Neuronal stem cell (in vitro differentiated cells): ENCODE measurements at places on chromosomes 16 and 17.

- peak; percentile 67 for DNase-seq
Observed at GRCh38 chr16:85330694-85331188, 218.5 kb upstream of the CIBAR2 start.

- DNase-seq, result no peak
Observed at GRCh38 chr17:75307957-75308731, 18.9 kb upstream of the SLC25A19 start.

DNA sequence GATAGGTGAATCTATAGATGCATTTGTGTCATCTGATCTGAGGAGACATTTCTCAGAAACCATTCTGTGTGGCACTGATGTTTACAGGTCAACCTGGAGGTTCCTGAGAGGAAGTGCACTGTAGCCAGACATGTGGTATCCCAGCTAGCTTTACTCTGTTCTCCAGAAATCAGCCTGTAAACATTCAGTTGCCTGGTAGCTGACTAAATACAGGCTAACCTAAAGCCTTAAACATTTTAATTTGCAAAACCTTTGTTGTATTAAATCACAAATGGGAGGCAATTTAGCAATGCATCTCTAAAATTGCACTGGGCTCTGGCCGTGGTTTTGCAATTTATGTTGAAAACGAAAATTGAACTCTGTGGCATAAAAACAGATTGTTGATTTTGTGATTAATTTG lies 207.6 kb downstream of the FTO start:
- no peak for DNase-seq

- no peak for DNase-seq
Observed at GRCh38 chr17:17112628-17113200, 70.5 kb downstream of the MPRIP start.

GRCh38 chr17:56528696-56529095 lies 64.8 kb upstream of the NOG start:
- no peak for DNase-seq

- no peak for DNase-seq
Observed at GRCh38 chr17:16187642-16188041, 27.7 kb downstream of the NCOR1 start.

- DNase-seq, result no peak
Observed at GRCh38 chr16:10490141-10490540, 90.3 kb downstream of the EMP2 start.

GRCh38 chr17:68718926-68719325 lies 117.8 kb upstream of the FAM20A start:
- no peak for DNase-seq

GRCh38 chr17:73749337-73749823 lies 105.1 kb upstream of the SDK2 start:
- DNase-seq, result no peak

DNA sequence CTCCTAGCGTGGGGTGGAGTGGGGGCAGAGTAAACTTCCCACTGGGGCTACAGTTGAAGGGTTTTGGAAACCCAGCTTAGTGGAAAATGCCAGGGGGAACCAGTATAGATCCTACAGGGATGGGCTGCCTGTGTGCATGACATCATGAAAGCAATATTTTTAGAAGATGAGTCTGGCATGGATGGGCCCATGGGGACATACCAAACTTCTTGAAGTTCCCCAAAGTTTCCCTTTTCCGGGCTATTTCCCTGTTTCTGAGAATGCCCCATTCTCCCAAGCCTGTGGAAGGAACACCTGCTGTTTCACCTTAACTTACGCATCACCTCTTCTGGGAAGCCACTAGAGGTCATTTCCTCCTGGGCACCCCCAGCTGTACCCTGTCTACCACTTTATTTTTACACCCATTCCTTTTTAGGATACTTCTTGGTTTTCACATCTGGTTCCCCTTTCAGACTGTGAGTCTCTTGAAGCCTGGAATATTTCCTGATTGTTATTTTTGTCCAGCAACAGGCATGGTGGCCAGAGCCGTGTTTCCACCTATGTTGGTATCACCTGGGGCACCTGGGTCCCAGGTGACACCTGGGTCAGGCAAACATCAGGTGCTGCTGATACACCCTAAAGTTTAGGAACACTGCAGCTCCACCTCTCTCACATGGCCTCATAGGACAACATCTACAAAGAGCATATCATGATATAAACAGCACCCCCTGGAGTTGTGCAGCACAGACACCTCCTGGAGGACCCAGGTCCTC lies 9.8 kb downstream of the SOCS3 start:
- no peak for DNase-seq

- no peak for DNase-seq
Observed at GRCh38 chr17:20073055-20073979, 64.2 kb downstream of the SPECC1 start.

GRCh38 chr16:8959921-8960787 lies 3.6 kb downstream of the USP7 start:
- no peak for DNase-seq

- DNase-seq, result no peak
Observed at GRCh38 chr17:48262982-48263730, 155.6 kb downstream of the SNX11 start.

- DNase-seq, result no peak
Observed at GRCh38 chr17:2855063-2855600, 58.9 kb downstream of the RAP1GAP2 start.

DNA sequence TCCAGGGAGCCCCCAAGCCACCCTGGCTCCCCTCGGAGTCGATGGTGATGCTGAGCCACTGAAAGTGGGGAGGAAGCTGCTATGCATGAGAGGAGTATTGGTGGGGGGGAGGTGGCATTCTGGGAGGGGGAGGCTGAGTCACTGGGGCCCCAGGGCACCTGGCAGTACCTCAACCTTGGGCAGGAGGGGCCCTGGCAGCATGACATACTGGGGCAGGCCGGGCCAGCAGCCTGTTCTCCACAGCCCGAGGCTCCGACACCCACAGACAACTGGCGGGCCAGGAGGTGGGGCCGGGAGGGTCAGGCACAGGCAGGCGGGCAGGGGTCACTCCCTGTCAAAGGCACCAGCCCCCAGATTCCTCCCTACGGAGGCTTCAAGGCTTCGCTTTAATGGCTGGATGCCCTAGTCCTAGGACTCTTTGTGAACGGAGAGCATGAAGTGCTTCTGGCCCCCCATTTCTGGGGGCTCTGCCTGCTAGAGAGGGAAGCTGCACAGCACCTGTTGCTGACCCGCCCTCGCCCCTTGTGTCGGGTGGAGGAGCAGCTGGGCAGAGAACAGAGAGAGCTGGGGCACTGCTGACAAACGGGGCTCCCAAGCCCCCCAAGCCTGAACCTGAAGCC lies 928 bp downstream of the CASKIN2 start:
- no peak for DNase-seq

DNA sequence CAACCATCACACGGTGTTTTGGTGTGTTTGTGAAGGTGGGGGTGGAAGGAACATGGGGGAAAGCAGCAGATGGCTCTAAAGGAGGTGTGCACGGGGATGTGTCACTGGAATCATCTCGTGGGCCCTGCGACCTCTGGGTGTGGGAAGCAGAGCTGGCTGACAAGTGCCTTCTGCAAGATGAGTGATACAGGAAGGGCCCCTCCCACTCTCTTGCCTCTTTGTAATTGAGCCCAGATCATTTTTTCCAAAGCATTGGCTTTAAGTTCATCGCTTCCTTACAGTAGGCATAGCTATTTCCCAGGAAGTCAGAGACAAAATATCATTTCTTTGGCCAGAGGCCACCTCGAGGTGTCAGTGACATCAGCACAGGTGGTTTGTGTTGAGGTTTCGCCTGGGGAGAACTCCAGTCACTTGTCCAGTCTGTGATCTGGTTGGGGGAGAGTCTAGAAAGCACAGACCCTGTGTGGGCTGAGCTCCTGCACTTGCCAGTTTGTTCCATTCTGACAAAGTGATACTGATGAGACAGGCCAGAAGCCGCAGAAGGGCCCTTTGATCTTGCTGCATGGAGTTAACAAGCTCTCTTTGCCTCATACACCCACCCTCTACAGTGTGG lies 20.6 kb upstream of the SNTB2 start:
- no peak for DNase-seq

GRCh38 chr17:44214230-44214494 lies 5.3 kb downstream of the UBTF start:
- no peak for DNase-seq

GRCh38 chr16:70746040-70746707 lies 54.8 kb downstream of the VAC14 start:
- no peak for DNase-seq

DNA sequence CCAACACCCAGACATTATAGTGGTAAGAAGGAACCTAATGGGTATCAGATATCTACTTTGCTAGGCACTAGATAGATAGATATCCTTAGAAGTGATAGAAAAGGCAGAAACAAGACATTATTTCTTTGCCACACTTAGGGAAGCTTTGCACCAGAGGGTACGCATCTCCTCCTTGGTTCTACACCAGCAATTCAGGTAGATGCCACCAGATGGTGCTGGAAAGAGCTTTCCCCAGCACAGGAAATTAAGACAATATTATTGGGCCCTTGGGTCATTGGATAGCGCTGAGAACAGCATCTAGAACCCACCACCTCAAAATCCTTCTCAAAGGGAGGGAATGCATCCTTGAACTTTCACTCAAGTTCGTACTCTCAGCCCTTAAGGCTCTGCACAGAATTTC lies 173.8 kb upstream of the CCL2 start:
- no peak for DNase-seq

- peak; percentile 62 for DNase-seq
Observed at GRCh38 chr17:29838961-29839360, 91.1 kb downstream of the SSH2 start.

GRCh38 chr17:10737168-10737622 lies 7.4 kb upstream of the TMEM220 start:
- DNase-seq, result no peak

DNA sequence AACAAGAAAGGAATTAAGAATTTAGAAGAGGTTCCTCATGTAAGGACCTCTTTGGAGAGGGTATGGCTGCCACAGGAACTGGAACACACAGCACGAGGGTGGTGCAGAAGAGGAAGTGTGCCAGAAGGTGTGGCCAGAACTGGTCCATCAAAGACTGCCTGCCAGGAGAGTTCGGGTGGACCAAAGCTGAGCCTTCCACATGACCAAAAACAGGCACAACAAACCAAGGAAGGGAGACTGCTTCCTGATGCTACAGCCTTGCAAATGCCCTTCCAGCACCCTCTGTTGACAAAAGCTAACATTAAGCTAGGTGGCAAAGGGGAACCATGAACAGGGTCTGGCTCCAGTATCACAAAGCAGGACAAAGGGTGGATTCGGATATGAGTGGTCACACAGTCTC lies 125.8 kb upstream of the TMEM97 start:
- no peak for DNase-seq

- no peak for DNase-seq
Observed at GRCh38 chr17:68238164-68238870, 9.5 kb upstream of the AMZ2 start.

DNA sequence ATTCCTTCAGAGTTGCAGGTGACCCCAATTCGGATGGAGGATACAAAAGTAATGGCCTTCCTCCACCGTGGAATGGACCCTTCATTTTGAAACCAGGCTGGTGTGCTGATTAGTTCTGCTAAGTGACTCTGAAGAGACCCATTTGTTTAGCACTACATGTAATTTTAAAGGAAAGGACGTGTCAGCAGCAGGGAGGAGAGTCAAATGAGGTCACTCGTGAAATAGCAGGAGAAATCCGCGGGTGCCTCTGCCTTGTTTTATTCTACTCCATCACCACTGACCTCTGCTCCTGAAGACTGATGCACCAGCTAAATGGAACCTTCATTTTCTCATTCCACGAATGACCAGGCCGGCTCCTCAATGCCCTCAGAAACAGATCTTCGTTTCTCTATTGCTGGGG lies 589.2 kb downstream of the CDH11 start:
- DNase-seq, result no peak

- no peak for DNase-seq
Observed at GRCh38 chr17:7552621-7553051, 3.8 kb downstream of the TNFSF12 start.
